ENCODE measurements at places on chromosomes 4 and X.

GRCh38 chr4:81237791-81238190, 22.8 kb upstream of the PRKG2 start:
- no peak for DNase-seq

GRCh38 chr4:155524926-155525455, 141.7 kb upstream of the GUCY1A1 start:
- no peak for DNase-seq

- DNase-seq = no peak
Measured at GRCh38 chrX:117397844-117398243, 718.8 kb downstream of the KLHL13 start.

DNA sequence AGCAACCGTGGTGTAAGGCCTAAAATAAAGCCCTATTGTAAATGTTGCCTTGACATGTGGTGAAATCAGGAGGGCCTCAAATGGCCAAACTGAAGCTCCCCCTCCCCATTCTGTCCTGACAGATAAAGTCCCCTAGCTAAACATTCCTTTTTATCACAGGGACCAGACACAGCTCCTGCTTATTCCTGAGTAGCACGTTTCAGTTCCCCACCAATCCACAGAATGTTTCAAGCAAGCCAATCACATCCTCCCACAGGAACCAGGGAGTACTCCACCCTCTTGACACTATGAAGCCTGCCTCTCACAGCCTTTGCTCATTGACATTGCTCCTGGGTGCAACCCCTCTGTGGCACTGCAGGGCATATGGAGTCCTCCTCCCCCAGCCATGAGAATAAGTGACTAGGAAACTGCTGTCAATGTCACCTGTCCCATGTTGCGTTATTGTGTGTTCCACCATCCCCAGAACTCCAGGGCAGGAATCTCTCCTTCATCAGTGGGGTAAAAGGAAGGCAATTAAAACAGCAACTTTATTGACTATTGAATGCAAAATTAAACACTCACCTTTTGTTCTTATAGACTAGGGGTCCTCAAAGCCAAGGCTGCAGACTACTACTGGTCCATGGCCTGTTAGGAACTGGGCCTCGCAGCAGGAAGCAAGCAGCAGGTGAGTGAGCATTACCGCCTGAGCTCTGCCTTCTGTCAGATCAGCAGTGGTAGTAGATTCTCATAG, 128.1 kb downstream of the COL25A1 start:
- DNase-seq = no peak

DNA sequence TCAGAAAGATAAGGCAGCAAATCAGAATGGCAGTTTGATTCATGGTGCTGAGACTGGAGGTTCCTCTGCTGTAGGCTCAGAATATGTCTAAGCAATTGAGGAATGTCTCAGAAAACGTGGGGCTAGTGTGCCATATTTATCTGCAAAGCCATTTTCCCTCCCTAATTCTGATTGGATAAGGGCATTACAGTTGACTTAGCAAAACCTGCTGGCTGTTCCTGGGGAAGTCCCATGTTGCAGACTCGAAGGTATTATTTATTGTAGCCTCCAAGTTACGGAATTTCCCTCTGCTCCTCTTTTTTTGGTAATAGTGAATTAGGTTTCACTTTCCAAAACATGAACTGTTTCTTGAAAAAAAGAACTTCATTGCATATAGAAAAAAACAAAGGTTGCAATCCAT, at the start of gene CXCL10:
Gene CXCL10 (minus strand): TSS at position 109 of the 400 bp plus-strand sequence. CDS start 66 bp downstream, at position 43.
- DNase-seq = no peak

Data from left lung (tissue), 14 donors.